ENCODE measurements at places on chromosomes 2 and 18.

DNA sequence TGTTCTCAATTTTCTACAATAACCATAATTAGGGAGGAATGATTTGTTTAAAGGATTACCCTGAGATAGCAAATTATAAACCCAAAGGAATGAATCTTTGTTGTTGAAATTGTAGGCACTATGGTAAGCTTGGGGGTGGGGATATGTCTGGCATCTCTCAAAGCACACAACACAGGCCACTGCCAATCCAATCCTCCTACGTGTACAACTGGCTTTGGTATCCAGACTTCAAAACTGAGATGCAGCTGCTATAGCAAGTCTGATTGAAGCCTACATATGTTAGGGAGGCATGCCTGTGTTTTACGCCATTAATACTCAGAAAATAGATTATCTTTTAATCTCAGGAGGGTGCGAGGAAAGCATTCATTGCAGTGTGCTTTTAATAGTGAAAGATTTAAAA is 5.9 kb upstream of the NCOA1 start:
- no peak for DNase-seq

DNA sequence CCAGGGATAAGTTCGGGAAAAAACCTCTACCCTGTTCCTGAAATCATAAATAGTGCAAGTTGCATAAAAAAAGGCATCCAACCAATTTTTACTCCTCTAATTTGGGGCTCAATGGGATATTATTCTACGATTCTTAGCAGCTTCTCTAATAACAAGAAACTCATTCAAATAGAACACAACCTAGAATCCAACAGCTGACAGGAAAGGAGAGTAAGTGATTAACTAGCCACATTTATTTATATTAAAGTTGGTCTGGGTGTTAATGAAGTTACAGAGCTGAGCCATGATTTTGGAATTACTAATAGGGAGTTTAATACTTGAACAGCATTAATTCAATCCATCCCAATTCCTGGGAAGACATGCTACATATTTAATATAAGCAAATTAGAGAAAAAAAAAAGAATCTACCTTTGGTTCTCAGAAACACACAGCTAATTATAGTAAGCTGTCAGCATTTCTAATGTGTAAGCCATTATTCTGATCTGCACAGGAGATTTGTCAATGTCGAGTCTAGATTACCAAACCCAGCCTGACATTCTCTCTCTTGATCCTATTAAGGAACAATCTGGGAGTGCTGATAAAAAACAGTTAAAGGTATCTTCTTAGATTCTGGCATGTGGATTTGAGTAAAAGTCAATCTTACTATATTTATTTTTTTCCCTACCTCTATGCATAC is 267.7 kb downstream of the NBAS start:
- no peak for DNase-seq

DNA sequence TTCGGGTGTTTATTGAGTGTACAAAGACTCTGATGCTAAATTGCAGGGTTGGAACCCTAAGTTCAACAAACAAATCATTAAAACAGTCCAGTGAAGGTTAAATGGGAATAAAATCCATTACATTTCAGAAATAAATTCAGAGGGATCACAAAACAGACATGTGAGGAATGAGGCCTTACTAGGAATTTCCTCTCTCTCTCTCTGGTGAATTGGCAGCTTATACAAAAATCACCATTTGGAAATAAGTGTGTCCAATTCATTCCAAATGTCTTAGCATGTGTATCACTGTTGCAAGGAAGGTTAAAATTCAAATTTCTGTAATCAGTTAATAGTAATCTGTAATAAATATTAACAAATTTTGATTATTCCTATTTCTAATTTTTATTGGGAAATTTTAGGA is 228.6 kb upstream of the PXDN start:
- no peak for DNase-seq

DNA sequence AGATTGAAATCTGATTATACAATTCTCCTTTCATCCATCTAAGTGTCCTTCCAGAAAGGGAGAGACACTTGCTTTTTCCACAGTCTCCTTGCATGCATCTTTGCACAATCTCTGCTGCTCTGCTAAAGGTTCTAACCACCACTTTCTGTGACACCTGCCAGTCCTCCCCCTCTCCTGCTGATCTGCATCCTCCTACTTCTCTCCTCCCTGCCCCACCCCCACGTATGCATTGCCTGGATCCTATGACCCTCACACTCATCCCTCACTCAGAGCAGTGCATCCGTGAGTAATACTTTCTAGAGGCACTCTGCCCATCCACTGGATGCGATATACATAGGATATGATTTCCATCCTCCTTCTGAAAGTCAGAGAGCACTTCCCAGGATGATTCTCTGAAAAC is 27.7 kb upstream of the TRAPPC8 start:
- DNase-seq: no peak

DNA sequence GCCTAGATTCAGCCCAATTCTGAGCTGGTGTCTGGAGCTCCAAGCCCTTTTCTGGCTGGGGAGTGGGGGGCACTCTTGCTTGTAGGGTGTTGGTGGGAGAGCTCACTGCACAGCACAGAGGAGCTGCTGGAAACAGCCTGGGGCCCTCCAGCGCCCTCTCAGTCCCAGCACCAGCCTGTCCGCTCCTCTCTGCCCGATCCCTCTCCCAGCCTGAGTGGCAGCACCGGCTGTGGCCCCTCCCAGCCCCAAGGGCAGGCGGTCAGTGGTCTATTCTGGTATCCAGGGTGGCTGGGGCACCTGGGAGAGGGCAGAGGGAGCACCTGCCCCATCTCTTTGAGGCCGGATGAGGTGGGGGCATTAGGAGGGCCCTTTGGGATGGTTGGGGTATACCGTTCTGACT is 13.2 kb upstream of the DES start:
- DNase-seq: no peak

- no peak for DNase-seq
Observed at GRCh38 chr18:7049951-7050350, 67.6 kb downstream of the LAMA1 start.

DNA sequence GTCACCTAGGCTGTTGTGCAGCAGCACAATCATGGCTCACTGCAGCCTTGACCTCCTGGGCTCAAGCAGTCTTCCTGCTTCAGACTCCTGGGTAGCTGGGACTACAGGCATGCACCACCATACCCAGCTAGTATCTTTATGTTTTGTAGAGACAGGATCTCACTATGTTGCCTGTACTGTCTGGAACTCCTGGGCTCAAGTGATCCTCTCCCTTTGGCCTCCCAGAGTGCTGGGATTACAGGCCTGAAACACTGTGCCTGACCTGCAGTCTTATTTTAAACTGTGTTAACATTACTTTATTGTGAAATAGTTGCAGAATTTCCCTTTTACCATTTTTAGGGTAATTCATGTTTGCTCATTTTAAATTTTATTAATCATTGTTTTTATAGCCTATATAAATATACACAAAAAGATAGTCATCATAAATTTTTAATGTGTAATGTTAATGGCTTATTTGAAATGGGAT is 24.6 kb downstream of the EML4 start:
- DNase-seq: no peak

- no peak for DNase-seq
Observed at GRCh38 chr2:150669492-150669891, 182.0 kb upstream of the RND3 start.

GRCh38 chr2:234676109-234676782 is 179.4 kb upstream of the ARL4C start:
- DNase-seq: no peak

DNA sequence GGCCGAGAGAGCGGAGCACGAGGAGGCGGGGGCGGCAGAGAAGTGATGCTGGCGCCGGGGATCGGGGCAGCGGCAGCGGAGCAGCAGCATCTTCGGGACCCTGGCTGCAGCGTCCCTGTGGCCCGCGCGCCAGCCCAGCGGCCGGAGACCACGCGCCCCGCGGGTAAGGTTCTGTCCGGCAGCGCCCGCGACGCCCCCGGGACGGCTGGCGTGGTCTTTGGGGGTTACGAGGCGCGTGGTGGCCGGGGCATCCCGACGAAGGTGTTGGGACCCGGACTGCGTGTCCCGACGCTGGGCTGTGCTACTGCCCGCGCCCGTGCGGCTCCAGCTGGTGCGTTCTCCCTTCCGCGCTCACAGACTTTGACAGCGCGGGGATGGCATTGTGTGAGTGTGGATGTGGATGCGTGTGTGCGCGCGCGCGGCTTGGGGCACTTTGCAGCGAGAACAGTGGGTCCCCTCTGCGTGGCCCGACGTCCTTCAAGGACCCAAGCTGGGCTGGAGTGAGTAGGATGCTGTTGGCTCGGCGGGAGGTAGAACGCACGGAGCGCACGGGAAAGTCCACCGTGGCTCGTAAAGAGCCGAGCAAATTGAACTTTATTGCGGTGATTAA is 405.0 kb downstream of the XIRP2 start:
- DNase-seq: no peak

- no peak for DNase-seq
Observed at GRCh38 chr2:148614014-148614321, 30.6 kb upstream of the EPC2 start.

- DNase-seq: peak; percentile 8
Observed at GRCh38 chr18:9101730-9102507, 580 bp upstream of the NDUFV2 start.

Measured in hematopoietic multipotent progenitor cell treated with erythropoietin and hydrocortisone succinate and interleukin-3 and kit ligand, for 17 days (in vitro differentiated cells).